NCI-H446 treated with DMSO at 0.1 percent for 48 hours (cell line): ENCODE measurements at places on chromosomes 12 and 14.

DNA sequence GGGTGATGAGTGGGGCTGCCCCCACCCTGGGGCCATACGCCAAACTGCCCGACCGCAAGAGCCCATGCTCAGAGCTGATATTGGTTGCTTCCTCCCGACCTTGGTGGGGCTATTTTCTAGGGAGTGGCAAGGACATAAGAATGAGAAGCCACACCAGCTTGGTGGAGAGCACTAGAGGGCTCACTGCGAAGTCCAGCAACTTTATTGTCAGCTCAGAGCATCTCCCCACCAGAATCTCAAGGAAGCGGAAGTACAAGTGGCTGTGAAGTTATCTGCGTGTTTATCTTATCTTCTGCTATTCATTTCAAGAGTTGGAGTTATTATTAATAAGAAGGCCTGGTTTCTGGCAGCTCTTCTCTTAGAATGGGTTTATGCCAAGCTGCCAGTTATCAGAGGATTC is 4.9 kb upstream of the PLXNC1 start:
- DNase-seq: no peak

DNA sequence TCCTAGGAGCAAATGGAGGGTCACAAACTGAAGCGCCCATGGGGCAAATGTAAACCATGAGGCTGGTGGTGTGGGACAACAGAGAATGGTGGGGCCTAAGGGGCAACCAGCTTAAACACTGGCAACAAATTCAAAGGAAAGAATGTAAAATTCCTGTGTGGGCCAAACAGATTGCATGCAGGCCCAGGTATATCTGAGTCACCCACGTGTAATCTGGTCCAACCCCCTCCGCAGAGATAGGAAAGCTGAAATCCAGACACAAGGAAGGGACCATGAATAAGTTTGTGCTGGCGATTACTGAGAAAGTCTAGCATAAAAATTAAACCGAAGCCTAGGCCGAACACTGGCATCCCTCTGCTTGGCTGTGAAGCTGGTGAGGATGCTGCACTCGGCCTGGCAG is 71.6 kb downstream of the ITPK1 start:
- no peak for DNase-seq

- no peak for DNase-seq
Measured at GRCh38 chr12:104358353-104359003, 54.9 kb downstream of the EID3 start.

- DNase-seq: no peak
Measured at GRCh38 chr14:88245321-88245720, 77.7 kb downstream of the KCNK10 start.

DNA sequence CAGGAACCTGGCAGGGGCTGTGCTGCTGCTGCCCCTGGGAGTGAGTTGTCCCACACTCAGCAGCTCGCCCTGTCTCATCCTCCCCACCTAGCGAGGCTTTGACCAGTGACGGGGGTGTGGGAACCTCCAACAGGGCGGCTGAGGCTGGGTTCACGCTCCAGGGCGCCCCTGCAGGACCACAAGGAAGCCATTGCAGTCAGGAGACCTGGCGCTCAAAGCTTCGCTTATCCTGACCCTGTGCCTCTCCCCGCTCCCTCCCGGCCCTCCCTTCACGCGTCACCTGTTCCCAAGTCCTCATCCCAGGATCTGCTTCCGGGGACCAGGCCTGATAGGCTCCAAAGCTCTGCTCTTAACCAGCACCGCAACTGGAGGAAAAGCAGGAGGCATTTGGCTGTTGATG is 272.0 kb upstream of the SFSWAP start:
- DNase-seq: no peak

GRCh38 chr12:5587711-5588121 is 155.8 kb downstream of the NTF3 start:
- no peak for DNase-seq
